Right atrium auricular region (tissue), 2 donors: ENCODE measurements at places on chromosomes 12 and 14. TPM values are rescaled to one million over a fixed set of nuclear protein-coding genes. Genes with fewer than 3 reads are reported as not detected.

- no peak for DNase-seq
Observed at GRCh38 chr12:119334430-119335170, at the start of gene CCDC60. Gene CCDC60, plus strand, starts transcription at chr12:119334729. Its CDS starts 448 bp downstream, at chr12:119335177.

- DNase-seq, result no peak
Observed at GRCh38 chr12:115042341-115042740, 358.4 kb upstream of the TBX3 start.

DNA sequence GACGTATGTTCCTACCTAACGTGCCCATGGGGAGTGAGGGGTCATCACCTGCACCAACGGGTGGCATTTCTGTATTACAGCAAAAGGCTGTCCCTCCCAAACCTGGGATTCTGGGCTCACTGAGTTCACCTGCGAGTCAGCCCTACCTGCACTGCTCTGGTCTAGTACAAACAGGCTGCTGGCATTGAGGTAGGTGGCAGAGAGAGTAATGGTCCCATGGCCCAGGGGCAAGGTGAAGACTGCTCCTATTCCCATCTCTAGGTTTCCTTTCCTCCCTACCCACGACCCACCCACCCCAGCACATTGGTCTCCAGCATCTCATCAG lies 421 bp downstream of the SUOX start:
- no peak for DNase-seq

GRCh38 chr12:88904705-88905104 lies 324.4 kb upstream of the KITLG start:
- DNase-seq, result no peak

GRCh38 chr12:19199332-19199731 lies 69.8 kb downstream of the PLEKHA5 start:
- DNase-seq, result no peak

DNA sequence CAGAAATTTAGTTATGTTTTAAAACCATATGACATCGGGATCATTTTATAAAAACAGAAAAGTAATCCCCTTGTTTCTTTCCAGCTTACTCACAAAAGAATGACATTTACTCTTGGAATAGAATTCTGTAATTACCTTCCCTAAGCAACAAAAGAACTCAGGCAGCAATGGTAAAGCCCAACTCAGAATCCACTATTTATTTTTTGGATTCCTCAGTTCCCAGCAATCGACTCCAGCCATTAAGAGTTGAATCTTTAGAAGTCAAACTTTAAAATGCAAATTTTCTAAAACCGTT lies 65.9 kb downstream of the FOXN3 start:
- no peak for DNase-seq

DNA sequence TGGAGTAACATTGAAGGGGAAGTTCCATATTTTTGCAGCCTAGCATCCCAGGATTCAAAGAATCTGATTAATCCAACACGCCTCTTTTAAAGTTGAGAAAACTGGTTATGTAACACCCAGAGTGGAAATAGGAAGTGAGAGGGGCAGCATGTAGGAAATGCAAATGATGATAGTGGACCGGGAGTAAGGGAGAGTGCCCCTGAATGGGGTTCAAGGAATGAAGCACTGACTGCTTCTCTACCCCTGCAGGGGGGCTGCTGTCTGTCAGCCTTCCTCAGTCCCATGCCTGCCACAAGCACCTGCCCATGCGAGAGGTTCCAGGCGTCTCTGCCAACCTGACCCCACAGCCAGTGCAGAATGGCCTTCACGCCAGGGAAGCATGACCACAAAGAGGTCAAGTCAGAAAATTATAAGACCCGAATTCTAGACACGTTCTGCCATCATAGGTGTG lies 126.5 kb upstream of the CCND2 start:
- DNase-seq, result no peak

GRCh38 chr12:45584336-45584735 lies 145.2 kb upstream of the ARID2 start:
- DNase-seq, result no peak

GRCh38 chr12:69497308-69498026 lies 27.3 kb downstream of the FRS2 start:
- no peak for DNase-seq

DNA sequence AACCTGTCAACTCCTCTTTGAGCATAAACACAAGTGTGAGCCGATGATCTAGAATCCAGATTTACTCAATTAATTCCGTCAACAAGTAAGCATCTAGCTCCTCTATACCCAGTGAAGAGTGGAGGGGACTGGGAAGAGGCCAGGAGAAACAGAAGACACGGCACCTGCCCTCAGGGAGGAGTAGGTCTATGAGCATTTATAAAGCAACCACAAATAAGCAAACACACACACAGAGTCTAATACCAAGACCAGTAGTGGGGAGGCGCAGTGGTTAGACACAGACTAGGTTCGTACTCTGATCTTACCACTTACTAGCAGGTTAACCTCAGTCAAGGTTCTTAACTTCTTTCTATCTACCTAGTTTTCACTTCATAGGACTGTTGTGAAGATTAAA lies 5.9 kb upstream of the FOXN3 start:
- DNase-seq, result no peak

- no peak for DNase-seq
Observed at GRCh38 chr12:51196547-51196946, 21.3 kb downstream of the POU6F1 start.

ABCB9 gene
- total RNA-seq, result 5.7 TPM

ACACB gene
- 76.8 TPM for total RNA-seq

E2F7 gene
- total RNA-seq, result not detected

KRT85 gene
- total RNA-seq, result not detected
